Heart right ventricle (tissue), 16 donors: ENCODE measurements at places on chromosomes 12 and 14.

DNA sequence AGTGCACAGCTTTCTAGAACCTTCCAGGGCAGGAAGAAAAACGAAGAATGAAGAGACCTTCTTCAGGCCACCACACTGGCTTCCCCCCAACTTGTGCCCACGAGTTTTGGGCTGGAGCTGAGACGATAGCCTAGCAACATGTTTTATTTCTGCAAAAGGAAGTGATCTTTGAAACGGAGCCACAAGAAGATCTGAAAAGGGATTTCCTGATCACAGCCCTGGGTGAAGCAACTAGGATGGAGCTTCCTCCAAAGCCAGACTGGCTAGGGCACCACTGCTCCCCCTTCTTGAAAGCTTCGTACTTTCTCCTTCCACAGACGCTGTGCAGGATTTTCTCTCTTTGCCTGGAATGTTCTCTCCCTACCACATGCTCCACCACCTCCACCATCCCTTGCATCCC, 418.3 kb downstream of the MED13L start:
- DNase-seq: no peak

- DNase-seq: no peak
Measured at GRCh38 chr12:54486173-54486867, 11.2 kb upstream of the NCKAP1L start.

GRCh38 chr12:102917026-102917787, at the start of gene PAH:
Gene PAH (minus strand): TSS chr12:102917244. CDS start chr12:102917130, 114 bp downstream.
- DNase-seq: no peak

- DNase-seq: no peak
Measured at GRCh38 chr14:28767853-28768741, 1.5 kb downstream of the FOXG1 start.

- no peak for DNase-seq
Measured at GRCh38 chr14:51081209-51081608, 13.7 kb downstream of the TRIM9 start.

DNA sequence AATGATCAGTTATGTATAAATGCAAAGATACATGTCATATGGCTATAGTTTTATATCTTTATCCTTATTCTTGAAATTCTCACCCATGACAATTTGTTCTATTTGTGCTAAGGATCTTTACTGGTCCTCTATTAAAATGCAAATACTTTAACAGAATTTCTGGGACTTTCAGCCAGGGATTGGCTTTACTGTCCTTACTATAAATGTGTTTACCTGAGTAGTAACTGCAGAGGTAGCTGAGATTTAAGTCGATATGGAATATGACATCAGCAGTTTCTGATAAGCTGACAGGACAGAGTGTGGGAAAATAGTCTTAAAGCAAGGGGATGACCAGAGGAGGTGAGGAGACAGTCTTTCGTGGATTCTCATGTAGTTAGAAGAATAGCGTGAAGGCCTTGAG, 206.4 kb downstream of the DIO2 start:
- DNase-seq: no peak
